Chondrocyte (in vitro differentiated cells): ENCODE measurements at places on chromosomes 6 and 20. TPM values are rescaled to one million over a fixed set of nuclear protein-coding genes. Genes with fewer than 3 reads are reported as not detected.

NKAIN2 gene
- total RNA-seq, result 3.4 to 37.9 TPM (median 4.0 TPM) in 3 replicates

DNA sequence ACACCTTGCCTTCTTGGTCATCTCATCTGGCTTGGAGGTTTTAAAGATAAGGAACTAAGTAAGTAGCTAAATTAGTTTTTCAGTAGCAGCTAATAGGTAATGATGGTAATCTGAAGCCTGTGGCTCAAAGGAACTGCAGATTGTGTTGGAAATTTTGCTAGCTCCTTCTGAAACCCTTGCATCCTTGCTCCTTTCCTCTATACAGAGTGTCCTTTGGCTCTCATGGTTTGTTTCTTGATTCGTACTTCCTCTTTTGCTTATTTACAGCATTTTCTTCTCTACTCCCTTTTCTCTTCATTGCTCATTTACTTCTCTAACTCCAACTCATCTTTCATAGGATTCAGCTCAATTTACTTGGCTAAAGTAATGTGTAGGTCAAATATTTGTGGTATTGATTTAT is 19.0 kb downstream of the LRRC1 start:
- no peak for DNase-seq

DNA sequence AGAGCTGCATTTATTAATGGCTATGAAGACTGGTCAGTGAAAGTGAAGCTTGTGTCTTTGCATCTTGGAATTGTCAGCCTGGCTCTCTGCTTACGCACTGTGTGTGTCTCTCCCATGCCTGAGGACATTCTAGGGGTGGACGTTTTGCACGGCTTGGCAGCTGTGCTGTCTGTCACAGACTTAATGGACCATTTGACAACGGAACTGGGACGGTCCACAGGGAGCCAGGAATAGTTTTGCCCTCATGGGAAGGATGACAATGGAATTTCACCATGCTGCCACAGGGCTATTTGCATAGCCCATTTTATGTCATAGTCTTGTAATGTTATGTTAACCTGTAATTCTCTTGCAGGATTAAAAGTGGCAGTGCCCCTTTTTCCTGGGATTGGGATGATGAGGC is 44.7 kb downstream of the OR2B6 start:
- DNase-seq, result no peak

DNA sequence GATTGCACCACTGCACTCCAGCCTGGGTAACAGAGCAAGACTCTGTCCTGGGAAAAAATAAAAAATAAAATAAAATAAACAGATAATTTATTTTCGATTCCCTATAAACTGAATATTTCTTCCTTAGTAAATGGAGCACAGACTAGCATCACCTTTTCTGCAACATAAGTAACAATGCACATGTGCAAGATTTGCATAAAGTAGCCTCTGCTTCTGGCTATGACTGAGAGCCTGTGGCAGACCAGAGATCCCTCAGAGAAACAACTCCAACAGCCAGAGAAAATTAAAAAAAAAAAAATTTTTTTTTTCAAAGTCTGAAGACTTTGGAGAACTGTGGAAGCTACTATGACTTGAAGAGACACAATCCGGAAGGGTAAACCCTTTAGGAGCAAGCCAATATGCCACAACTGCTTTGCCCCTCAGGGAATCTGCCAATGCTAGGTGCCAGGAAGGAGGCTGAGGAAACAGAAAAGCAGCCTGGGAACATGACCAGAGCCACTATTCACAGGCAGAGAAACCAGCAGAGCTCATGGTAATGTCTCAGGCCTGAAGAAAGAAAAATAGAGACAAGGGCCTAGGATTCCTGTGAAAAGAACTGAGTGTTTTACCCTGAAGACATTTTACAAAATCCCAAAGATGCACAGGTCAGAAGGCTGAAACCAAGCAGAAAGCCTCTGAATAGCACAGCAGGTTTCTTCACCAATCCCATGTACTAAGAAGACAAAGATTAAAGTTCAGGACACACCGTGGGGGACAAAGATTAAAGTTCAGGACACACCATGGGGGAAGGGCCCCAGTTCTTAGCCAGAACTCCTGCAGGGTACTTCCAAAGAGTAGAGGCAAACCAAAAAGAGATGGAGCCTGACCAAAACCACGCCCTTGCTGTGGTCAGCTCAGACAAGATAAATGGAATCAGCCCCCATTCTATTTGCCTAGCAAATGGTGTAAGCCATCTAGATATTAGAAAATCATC is 25.8 kb downstream of the B4GALT5 start:
- no peak for DNase-seq

DNA sequence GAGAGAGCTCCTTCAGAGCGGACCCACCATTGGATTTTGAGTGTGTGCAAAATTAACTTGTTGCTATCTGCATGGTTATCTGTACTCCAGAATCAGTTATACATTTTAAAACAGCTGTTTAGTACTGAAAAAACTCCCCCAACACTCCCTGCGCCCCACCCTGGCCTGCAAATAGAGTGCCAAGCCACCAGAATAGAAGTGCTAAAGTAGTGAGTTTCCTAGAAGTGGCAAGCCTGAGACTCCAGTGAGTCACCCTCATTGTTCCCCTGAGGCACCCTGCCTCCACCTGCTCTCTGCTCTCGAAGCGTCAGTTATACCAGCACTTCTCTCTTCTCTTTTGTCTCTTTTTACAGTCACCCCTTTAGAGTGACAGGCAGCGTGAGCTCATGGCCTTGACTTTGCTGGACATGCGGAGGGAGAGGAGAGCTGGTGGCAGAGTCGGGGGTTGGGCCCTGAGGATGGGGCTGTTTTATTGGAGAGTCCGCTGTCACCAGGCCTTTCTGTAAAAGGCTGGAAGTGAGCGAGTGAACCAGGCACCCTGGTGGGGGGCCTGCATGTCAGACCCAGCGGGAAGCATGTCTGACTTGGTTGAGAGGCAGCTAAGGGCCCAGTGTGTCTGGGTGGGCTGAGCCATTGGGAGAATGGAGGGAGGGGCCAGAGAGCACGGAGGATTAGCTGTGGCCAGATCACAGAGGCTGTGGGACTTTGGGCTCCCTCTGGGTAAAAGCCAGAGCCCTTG is 10.4 kb downstream of the IGF2R start:
- DNase-seq, result no peak

LGSN gene
- 1.4 TPM in 2 of 3 replicates, not detected in the other for total RNA-seq

TDRD6 gene
- total RNA-seq, result 0.07 to 0.29 TPM (median 0.13 TPM) in 3 replicates

CRYBG1 gene
- total RNA-seq, result 3.9 to 16.2 TPM (median 4.5 TPM) in 3 replicates

DNA sequence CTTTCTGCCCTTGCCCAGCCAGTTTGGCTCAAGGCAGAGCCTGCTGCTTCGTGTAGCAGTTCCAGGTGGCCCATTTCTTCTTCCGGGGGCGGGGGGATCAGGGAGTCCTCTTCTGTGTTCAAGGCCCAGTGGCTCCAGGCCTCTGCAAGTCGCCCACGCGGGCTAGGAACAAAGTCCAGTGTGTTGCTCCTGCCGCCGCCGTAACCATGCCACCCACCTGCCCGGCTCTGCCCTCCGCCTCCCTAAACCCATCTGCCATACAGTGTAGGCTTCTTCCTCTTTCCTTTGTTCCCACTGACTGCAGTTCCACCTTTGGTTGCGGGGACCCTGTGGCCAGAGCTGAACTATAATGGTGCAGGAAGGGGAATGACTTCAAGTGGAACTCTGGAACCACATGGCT is 43.9 kb upstream of the SRF start:
- DNase-seq, result no peak

SRSF12 gene
- 2.9 to 5.9 TPM (median 4.8 TPM) in 3 replicates for total RNA-seq

PRRT1 gene
- 0.73 to 1.6 TPM (median 1.3 TPM) in 3 replicates for total RNA-seq

DNA sequence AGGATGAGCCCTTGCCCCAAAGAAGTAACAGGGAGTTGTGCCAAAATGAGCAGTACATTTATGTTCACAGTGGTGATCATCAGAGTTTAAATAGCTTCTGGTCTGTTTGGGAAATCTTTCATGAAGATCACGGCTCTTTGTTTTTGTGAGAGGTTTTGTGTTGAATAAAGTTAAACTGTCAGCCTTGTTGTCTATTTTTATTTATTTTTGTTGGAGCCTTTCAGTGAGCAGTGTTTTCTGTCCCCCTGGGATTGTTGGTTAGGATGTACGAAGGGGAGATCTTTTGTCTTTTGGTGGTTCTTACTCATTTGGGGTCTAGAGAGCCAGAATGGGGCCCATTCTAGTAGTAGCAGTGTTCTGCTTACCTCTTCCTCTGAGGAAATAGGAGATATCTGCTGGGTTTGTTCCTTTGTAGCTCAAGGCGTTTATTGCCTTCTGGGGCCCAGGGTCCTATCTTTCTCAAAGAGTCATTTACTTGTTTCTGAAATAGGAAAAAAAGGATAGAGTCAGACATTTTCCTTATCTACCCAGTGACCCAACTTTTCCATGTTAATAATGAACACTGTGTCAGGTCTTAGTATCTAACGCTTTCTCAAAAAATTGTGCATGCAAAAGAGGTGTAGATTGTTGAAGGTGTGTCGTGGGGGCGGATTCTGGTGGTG is 157.4 kb downstream of the JARID2 start:
- DNase-seq, result no peak

DNA sequence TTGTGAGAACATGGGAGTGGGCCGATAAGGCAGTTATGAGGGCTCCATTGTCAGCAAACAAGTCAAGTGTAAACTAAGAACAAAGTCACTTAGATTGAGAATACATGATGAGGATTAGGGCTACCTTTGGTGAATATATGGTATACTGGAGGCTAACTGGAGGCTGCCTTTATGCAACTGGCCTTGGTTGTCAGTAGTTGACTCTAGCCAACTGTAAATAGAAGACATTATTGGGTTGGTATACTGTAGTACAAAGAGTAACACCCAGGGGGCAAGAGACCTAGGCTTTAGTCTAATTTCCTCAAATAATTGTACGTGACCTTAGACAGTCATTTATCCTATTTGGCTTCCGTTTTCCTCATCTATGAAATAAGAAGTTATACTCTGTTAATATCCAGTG is 235.2 kb downstream of the ARID1B start:
- DNase-seq, result no peak

- DNase-seq, result no peak
Measured at GRCh38 chr6:16432075-16433032, 194.0 kb downstream of the GMPR start.

- DNase-seq, result no peak
Measured at GRCh38 chr6:152973916-152974315, 8.9 kb downstream of the FBXO5 start.

MLIP gene
- total RNA-seq, result 1.5 TPM in 1 of 3 replicates, not detected in the others

DNA sequence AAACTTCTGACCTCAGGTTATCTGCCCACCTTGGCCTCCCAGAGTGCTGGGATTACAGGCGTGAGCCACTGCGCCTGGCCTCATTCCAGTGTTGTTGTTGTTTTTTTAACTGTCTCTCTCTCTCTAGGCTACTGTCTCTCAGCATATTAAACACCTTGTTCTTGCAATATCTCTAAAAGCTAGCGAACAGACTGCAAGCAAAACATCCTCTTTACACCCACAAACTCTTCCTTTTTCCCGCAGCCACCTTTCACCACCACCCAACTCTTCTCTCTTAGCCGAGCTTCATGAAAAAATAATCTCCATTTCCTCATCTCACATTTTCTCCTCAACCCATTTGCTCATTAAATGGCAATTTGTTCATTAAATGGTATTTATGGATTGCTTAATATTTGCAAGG is 45.5 kb downstream of the SGK1 start:
- no peak for DNase-seq

DNA sequence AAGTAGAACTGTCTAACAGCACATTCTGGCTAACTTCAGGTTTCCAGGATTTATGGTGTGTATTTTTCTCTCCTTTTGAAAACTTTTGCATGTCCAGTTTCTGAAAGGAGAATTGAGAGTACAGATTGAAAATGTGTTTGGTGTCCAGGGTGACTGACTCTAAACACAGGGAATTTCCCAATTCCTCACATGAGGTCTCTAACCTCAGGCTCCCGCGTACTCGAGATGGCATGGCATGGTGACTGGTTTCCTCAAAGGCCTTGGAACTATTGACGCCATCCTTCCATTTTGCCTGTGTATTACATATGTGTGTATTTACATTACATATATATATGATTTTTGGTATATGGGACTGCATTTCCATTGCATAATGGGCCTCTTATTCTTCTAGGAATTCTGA is 52.5 kb downstream of the PRND start:
- DNase-seq, result no peak

DNA sequence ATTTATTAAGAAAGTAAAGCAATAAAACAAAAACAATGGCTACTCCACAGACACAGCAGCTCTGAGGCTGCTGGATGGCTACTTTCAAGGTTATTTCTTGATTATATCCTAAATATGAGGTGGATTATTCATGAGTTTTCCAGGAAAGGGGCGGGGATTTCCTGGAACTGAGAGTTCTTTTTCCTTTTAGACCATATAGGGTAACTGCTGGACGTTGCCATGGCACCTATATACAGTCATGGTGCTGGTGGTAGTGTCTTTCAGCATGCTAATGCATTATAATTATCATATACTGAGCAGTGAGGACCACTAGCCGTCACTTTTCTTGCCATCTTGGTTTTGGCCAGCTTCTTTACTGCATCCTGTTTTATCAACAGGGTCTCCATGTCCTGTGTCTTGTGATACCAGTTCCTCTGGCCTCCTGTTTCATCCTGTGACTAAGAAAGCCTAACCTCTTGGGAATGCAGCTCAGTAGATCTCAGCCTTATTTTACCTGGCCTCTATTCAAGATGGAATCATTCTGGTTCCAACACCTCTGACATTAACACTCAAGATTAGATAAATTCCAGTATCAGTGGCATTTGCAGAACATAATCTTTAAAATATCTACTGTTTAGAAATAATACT is 32.3 kb upstream of the TRDN start:
- no peak for DNase-seq

SRMS gene
- total RNA-seq, result not detected in 3 replicates

GRCh38 chr6:36666826-36667591 is 11.5 kb upstream of the CDKN1A start:
- no peak for DNase-seq

CD109 gene
- total RNA-seq, result 25.4 to 33.1 TPM (median 26.0 TPM) in 3 replicates

IL20RA gene
- total RNA-seq, result 0.22 TPM in 1 of 3 replicates, not detected in the others

DNA sequence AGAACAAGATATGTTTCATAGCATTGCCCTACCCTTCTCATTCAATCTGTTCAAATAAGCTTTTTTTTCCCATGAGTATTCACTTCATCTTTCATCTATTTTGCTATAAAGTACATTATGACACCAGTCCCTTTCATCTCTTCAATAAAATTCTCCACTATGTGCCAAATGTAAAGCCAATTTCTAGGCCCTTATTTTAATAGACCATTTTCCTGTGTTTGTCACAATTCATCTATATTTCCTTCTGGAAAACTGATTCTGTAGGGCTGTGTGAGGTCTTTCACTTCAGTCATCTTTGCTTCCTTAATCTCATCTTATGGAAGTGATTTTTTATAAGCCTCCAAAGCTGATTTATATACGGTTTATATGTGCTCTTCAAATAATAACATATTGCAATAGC is 992.4 kb upstream of the EYS start:
- DNase-seq, result no peak

BPIFB4 gene
- not detected in 3 replicates for total RNA-seq

CLIC5 gene
- total RNA-seq, result not detected in 3 replicates

DNA sequence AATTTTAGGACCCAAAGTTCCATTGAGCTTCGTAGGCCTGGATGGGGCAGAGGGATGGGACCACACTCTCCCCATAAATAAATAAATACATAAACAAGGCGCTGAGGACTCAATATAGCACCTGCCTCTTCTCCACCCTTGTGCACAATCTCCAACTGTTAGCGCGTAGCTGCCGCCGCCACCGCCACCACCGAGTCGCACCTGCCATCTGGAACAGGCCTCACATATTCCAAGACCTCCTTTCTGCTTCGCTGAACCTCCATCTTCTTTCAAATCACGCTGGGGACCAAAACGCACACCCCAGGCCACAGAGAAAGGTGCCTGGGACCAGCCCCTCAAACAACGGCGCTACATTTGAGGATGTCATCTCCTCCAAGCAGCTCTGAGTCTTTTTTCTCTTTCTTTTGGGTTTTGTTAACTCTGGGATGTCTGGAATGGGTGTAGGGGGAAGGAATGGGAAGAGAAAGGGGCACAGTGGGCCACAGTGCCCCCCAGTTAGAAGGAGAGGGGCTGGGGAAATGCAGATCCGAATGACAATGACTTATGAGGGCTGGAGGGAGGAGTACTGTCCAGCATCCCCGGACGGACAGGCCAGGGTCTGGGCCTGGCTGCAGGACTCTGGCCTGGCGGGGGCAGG is 49.7 kb downstream of the NOL4L start:
- no peak for DNase-seq
